ENCODE measurements at places on chromosomes 2 and 18. TPM values are rescaled to one million over a fixed set of nuclear protein-coding genes. Genes with fewer than 3 reads are reported as not detected.

DNA sequence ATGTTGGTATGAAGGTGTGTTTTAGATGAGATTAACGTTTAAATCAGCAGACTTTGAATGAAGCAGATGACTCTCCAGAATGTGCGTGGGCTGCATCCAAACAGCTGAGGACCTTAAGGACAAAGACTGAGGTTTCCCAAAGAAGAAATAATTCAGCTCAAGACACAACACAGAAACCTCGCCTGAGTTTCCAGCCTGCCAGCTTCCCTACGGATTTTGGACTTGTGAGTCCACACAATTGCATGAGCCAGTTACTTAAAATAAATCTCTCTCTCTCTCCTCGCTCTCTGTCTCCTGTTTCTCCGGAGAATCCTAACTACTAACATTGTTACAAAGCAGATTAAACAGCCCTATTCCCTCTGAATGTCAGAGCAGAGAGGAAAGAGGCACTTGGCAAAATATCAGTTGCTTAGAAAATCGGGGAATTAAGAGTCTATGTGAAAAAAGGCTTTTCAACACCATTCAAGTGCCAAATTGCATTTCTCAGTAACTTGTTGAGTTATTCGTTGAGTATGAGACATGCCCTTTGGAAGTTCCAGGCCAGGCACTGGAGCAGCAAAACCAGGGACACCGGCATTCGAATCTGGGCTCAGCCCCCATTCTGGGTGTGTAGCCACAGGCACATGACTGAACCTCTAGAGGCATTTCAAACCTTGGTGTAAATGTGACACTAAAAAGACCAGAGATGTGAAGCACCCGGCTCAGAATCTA is 174.6 kb upstream of the PID1 start:
- peaks cover 35% of the 10 kb centered on the region for H3K4me1 ChIP-seq
- H3K27ac ChIP-seq: peak overlapping the region; percentile 77
- no peak overlapping the region for H3K4me3 ChIP-seq
- DNase-seq: peak; percentile 57

SCYGR8 gene
- total RNA-seq: not detected

OTOS gene
- not detected for total RNA-seq

SERPINB3 gene
- not detected for total RNA-seq

DNA sequence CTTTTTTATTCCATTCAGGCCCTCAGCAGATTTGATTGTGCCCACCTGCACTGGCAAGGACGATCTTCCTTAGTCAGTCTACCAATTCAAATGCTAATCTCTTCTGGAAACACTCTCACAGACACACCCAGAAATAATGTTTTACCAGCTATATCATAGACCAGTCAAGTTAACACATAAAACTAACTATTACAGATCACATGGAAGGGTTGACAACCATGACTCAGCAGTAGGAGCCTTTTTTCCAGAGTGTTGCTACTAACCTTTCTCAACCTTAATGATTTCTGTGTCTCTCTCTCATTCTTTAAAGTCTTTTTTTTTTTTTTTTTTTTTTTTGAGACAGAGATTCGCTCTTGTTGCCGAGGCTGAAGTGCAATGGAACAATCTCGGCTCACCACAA is 143.5 kb upstream of the MSH6 start:
- no peaks in the 10 kb centered on the region for H3K36me3 ChIP-seq
- H3K4me3 ChIP-seq: no peak overlapping the region
- no peak overlapping the region for H3K27ac ChIP-seq
- no peaks in the 10 kb centered on the region for H3K27me3 ChIP-seq

DNA sequence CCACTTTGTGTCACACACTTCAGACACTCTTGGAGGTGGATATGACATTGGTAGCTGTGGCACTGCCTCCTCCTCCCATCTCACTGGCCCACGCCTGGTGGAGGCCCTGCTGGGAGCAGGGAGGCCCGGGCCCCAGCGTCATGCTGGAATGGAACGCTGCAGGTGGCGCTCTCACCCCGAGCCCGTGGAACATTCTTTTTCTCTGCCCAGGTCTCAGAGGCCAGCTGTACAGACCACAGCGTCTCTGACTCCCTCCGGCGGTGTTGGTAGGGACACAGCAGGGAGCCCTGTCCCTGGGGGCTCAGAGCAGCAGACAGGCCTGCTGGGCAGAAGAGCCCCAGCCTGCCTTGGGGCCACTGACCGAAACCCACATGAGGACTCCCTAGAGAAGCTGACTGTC is 218.1 kb downstream of the TWIST2 start:
- DNase-seq: no peak
- H3K4me1 ChIP-seq: peaks cover 12% of the 10 kb centered on the region
- no peaks in the 10 kb centered on the region for H3K27me3 ChIP-seq
- no peak overlapping the region for H3K4me3 ChIP-seq
- no peak overlapping the region for H3K27ac ChIP-seq
- peaks cover 80% of the 10 kb centered on the region for H3K36me3 ChIP-seq

DNA sequence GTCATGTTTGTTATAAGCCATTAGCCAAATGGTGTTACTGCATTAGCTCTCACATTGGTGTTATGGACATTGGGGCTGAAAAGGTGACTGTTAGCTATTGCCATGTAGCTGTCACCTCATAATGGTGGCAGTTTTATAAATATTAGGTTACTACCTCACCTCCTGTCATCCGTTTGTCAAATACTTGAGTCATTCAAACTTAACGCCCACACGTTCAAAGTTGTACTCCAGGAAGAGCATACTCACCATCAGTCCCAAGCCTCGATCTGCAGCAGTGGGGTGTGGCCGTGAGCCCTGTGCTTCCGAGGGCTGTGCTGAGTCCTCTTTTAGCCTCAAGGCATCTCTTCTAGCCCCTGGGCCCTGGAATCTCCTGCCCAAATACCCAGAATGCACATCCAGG is 87.3 kb downstream of the PDK1 start:
- no peaks in the 10 kb centered on the region for H3K36me3 ChIP-seq
- no peaks in the 10 kb centered on the region for H3K27me3 ChIP-seq
- no peaks in the 10 kb centered on the region for H3K4me1 ChIP-seq
- H3K4me3 ChIP-seq: no peak overlapping the region
- no peak overlapping the region for H3K27ac ChIP-seq

TSPYL6 gene
- 0.30 TPM for total RNA-seq

GRCh38 chr2:55302241-55302640 is 33.2 kb upstream of the MTIF2 start:
- no peaks in the 10 kb centered on the region for H3K27me3 ChIP-seq
- no peak for DNase-seq
- no peak overlapping the region for H3K4me3 ChIP-seq
- H3K27ac ChIP-seq: no peak overlapping the region

SERPINB11 gene
- not detected for total RNA-seq

INHBB gene
- total RNA-seq: 2.8 TPM

DNA sequence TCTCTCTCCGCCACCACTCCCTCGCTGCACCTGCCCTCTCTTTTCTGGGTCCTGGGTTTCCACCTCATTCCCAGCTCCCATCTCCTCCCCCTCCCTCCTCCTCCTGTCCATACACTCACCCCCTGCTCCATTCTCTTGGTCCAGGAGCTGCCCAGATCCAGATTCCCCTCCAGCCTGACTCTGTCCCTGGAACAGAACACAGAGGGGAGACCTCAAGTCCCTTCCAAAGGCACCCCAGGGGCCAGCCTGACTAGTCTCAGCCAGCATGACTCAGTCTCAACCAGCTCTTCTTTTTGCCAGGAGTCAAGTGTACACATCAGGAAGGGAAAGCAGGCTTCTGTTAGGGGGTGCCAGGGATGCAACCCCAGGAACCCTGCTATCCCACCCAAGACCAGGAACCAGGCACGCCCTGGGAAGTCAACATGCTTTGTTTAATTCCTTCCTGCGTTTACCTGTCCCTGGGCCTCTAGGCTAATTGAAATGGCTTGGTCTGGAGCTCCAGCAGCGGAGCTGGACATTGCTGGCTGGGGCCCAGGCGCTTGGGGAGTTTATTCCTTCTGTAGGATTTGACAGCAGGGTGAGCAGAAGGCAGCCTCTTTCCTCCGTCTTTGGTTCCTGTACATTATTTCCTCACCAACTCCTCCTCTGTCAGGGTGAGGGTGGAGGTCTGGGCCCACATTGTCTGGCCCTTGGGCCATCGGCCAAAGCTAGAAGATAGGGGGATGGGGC is 28.4 kb upstream of the SELENOI start:
- no peaks in the 10 kb centered on the region for H3K4me1 ChIP-seq
- no peak for DNase-seq
- no peak overlapping the region for H3K4me3 ChIP-seq
- H3K36me3 ChIP-seq: no peaks in the 10 kb centered on the region

ELOA2 gene
- not detected for total RNA-seq

- H3K27ac ChIP-seq: no peak overlapping the region
- no peak for DNase-seq
- no peaks in the 10 kb centered on the region for H3K36me3 ChIP-seq
- H3K27me3 ChIP-seq: no peaks in the 10 kb centered on the region
- H3K4me1 ChIP-seq: peaks cover 3% of the 10 kb centered on the region
- H3K4me3 ChIP-seq: no peak overlapping the region
These were observed 186.6 kb upstream of the PIK3C3 start for GRCh38 chr18:41768467-41768866.

DNA sequence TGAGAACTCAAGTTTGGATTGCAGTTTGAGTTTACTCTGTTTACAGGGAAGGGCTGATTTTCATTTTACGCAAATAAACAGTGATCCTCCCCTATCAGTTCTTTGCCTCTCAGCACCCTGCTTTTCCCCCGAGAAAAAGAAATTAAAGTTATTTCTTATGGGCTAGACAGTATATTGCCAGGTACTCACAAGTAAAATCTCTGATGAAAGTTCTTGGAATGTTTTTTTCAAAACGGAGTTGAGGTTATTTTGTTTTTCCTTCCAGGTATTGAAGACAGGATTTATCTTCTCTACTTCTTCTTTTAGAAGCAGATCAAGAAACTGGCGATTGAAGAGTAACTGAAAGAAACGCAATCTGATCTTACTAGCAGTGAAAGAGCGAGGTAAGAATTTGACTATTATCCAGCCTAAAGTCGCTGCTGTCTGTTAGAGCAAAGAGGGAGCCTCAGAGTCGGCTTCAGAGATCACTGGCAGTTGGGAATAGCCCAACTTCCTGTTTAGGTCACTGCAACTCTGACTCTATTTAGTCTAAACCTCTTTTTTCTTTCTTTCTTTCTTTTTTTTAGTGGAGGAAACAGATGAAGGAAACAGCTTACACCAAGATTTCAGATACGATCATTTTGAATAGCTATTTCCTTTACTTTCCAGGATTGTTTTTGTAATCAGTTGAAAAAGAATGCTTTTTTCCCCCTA is at the start of gene TFPI:
Gene TFPI, minus strand, starts transcription at position 425 of the 693 bp plus-strand sequence. CDS start 50,667 bp downstream, outside the sequence.
- no peaks in the 10 kb centered on the region for H3K36me3 ChIP-seq
- peak; percentile 69 for DNase-seq
- no peaks in the 10 kb centered on the region for H3K4me1 ChIP-seq
- peak within 1 kb of the TSS; percentile 40 for H3K4me3 ChIP-seq
- no peaks in the 10 kb centered on the region for H3K27me3 ChIP-seq
- peak within 1 kb of the TSS; percentile 70 for H3K27ac ChIP-seq

GRCh38 chr2:34954758-34955157 is 1355.7 kb upstream of the FAM98A start:
- no peak overlapping the region for H3K4me3 ChIP-seq
- no peaks in the 10 kb centered on the region for H3K36me3 ChIP-seq
- DNase-seq: no peak
- no peak overlapping the region for H3K27ac ChIP-seq
- no peaks in the 10 kb centered on the region for H3K27me3 ChIP-seq

GRCh38 chr2:46336283-46336959 is 39.2 kb downstream of the EPAS1 start:
- no peak for DNase-seq
- peak overlapping the region; percentile 93 for H3K27ac ChIP-seq
- peaks cover 71% of the 10 kb centered on the region for H3K4me1 ChIP-seq
- no peaks in the 10 kb centered on the region for H3K36me3 ChIP-seq
- H3K27me3 ChIP-seq: no peaks in the 10 kb centered on the region
- no peak overlapping the region for H3K4me3 ChIP-seq

KDSR gene
- 31.3 TPM for total RNA-seq

DNA sequence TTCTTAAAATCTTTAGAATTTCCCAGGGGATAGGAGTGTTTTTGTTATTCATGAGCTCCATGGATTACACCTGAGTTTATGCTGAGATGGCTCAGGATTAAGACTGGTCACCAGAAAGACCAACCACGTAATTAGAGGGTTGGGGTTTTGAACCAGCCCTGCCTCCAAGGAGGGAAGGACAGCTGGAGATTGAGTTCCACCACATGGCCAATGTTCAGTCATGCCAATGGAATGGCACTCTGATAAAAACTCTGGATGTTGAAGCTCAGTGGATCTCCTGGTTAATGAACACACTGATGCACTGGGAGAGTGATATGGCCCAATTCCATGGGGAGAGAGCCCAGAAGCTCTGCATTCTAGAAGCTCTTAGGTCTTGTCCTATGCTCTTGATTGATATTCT is 38.7 kb upstream of the PTPN4 start:
- no peak for DNase-seq
- H3K27ac ChIP-seq: no peak overlapping the region
- H3K4me3 ChIP-seq: no peak overlapping the region
- no peaks in the 10 kb centered on the region for H3K27me3 ChIP-seq
- H3K36me3 ChIP-seq: no peaks in the 10 kb centered on the region

DNA sequence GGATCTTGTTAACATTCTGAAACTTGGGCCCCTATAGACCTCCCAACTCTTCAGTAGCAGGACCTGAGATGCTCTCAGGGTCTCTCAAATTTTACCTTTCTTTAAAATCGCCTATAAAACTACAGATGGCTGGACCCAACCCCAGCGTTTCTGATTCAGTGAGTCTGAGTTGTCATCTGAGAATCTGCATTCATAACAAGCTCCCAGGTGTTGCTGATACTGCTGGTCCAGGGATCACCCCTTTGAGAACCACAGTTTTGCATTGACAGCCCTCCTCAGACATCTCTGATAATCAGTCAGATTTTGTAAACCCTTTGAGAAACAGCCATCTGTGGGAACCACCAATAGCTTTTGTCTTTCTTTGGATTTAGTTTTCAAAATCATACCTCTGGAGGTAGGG is 315.8 kb downstream of the CYRIA start:
- no peak overlapping the region for H3K4me3 ChIP-seq
- DNase-seq: no peak
- H3K27ac ChIP-seq: no peak overlapping the region
- H3K27me3 ChIP-seq: no peaks in the 10 kb centered on the region

GRCh38 chr2:25491966-25492532 is 150.3 kb upstream of the DNMT3A start:
- H3K4me1 ChIP-seq: no peaks in the 10 kb centered on the region
- H3K36me3 ChIP-seq: no peaks in the 10 kb centered on the region
- H3K27ac ChIP-seq: no peak overlapping the region
- H3K4me3 ChIP-seq: no peak overlapping the region

MAP3K19 gene
- 16.0 TPM for total RNA-seq

DNA sequence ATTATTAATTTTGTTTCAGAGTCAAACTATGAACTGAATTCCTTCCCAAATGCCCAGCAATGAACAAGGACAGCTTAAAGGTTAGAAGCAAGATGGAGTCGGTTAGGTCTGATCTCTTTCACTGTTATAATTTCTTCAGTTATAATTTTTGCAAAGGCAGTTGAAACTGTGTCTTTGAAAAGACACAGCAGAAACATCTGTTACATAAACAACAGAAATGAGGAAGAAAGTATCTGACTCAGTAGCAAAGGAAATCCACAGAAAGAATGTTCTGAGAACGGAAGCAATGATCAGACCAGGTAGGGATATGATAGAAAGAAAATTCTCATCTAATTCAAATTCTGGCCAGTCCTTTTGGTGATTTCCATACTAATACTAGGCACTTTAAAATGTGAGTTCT is 5.2 kb upstream of the RMC1 start:
- H3K4me3 ChIP-seq: no peak overlapping the region
- H3K27me3 ChIP-seq: no peaks in the 10 kb centered on the region
- H3K27ac ChIP-seq: no peak overlapping the region
- no peak for DNase-seq
- H3K36me3 ChIP-seq: no peaks in the 10 kb centered on the region

- H3K4me3 ChIP-seq: no peak overlapping the region
- H3K27me3 ChIP-seq: no peaks in the 10 kb centered on the region
- no peak overlapping the region for H3K27ac ChIP-seq
- no peaks in the 10 kb centered on the region for H3K36me3 ChIP-seq
- peaks cover 12% of the 10 kb centered on the region for H3K4me1 ChIP-seq
These were observed 60.4 kb downstream of the RHOB start for GRCh38 chr2:20507166-20507692.

Data from spinal cord (tissue), 10 donors.